ENCODE measurements at places on chromosomes 7 and 10.

DNA sequence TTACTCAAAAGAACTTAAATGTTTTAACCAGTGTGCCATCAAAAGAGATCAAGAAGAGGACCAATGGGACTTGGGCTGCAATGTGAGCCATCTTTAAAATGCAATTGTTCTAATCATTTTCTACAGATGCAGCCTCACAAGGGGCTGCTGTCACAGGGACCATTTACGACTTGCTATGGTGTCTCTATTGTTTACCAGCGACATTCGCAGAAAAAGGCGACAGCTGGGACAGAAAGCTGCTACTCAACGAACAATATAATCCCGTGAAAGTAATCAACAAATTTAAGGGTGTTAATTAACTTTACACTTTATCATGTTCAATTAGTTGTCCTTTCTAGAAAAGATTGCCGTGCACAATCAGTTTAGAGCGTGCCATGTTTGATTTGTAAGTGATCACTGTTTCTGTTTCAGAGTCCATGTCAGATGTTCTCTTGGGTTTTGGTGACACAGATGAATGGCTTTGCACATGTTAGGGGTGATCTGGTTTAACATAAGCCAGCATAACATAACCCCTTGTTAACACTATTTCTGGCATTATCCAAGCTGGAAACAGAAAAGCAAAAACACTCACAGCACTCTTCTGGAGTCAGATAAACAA, 110.8 kb downstream of the HIBADH start:
- no peak for DNase-seq

DNA sequence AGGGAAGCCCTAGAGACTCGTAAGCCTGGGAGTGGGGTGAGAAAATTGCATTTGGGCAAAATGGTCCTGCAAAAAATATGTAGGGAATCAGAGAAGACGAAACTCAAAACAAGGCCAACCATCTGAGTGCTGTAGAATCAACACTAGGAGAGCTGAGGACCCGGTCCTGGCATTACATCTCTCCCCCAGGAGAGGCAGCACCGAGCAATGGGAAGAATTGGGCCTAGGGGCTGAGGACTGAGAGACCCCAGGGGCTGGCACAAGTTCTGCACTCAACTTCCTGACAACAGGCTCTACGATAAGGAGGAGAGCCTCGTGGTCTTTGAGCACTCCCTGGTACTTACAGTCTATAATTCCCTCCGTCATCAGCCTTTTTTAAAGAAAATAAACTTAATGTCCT, 47.6 kb downstream of the BPGM start:
- DNase-seq, result no peak

- DNase-seq, result no peak
These were observed 15.3 kb downstream of the PAX2 start for GRCh38 chr10:100760726-100761125.

DNA sequence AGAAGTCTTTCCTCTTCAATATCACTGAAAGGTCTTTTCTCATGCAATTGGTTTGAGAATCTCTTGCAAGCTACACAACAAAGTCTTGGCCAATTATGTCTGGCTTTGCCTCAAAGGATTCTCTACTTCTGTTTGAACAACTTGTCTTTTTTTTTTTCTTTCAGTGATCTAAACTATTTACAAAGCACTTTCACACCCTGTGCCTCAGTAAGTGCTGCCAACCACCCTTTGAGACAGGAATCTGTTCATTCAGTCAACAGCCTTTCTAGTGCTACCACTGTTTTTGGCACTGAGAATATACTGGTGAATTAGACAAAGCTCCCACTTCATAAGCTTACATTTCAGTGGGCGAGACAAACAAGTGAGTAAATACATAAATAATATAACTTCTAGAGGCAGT, 26.9 kb upstream of the SDK1 start:
- DNase-seq, result no peak

GRCh38 chr7:95340491-95340890, 16.2 kb upstream of the PON1 start:
- no peak for DNase-seq

Data from A673 (cell line).